ENCODE measurements at places on chromosomes 4 and X.

- DNase-seq: no peak
These were observed 9.9 kb downstream of the LHFPL1 start for GRCh38 chrX:112669824-112670223.

DNA sequence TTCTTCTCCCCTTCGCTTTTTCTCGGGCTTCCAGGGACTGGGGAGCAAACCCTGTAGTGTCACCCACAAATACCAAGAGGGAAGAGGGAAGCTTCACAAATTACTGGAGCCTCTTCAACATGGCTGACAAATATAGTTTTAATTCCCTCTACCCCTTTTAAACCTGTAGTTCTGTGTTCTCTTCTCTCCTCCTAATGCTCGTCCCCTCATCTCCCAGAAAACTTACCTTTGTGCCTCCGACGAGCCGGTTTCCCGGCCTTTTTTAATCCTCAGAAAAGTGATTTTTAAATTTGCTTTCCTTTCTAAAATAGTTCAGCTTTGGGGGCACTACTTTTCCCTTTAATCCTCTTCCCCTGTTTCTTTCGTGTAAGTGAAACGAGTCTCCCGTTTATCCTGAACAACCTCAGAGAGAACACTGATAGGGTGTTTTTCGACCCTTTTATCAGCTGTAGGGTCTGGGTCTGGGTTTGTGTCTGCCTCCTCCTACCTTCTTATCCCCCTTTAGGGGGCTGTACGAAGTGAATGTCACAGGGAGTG lies 408 bp downstream of the TET2 start:
- no peak for DNase-seq

GRCh38 chr4:6419452-6420028 lies 52.9 kb downstream of the PPP2R2C start:
- DNase-seq: no peak

DNA sequence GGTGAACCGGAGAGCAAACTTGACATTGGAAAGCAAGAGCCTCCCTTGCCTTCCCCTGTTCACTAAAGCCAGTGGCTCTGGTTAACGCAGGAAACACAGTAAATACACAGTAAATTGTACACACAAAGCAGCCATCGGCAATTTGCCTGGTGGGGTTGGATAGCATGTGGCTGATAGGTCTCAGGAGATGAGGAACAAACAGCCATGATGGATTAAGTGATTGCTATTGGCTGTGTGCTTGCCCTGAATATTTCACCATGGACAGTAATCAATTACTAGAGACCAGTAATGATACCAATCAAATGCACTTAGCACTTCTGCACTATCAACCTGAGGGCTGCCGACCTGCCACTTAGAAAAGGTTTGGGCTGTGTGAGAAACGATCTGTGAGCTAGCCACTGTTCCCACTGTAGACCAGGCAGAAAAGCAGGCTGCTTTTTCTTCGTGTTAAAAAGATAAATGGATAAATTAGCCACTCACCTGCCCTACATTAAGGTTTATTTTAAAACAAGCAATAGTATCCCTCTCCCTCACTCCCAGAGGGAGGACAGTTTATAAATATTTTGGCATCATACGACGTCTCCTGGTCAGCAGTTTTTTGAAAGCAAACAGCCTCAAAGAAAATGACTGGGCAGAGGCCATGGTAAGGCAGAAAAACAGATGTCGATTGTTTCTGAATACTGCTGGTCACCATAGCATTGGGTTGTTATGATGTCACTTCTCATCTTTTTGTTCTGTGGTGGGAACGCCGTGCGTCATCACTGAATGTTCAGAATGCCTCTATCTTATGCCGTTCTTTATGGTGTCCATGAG lies 167.1 kb downstream of the MAML3 start:
- no peak for DNase-seq

- DNase-seq: no peak
These were observed 1344.3 kb upstream of the ADGRL3 start for GRCh38 chr4:59855630-59856352.

DNA sequence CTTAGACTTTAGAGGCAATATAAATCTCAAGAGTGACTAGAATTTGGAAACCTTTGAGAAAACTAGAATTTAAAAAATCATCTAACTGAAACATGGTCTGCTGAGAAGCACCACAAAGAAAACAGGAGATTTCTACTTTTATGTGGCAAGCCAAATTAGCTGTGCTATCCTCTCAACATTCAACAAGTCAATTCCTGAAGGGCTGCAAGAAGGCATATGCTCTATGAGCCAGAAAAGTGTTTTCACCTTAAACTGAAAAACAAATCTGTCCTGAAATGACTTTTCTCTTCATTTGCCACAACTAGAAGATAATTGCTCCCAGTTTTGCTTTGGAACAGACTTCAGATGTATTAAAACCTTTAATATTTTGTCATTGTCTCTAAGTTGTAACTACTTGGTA lies 263.2 kb upstream of the EDNRA start:
- DNase-seq: no peak

DNA sequence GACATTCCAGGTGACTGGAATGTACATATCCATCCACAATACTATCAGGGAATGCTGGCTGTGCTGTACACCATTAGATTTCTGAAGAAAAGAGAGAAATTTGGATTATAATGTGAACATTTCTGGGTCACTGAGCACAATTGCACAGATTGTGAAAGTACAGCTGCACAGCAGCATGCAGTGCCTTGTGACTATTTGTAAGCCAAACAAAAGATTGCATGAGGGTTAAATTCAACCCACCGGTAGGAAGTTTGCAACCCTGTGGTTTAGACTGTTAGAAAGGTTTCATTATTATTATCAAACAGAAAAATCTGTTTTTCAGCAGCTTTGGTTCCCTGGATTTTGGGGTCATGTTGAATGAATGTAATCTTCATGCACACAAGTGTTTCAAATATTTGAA lies 24.5 kb downstream of the DDIT4L start:
- no peak for DNase-seq

GRCh38 chr4:125011646-125012045 lies 299.1 kb upstream of the ANKRD50 start:
- DNase-seq: no peak

GRCh38 chr4:15479913-15480185 lies 10.2 kb downstream of the CC2D2A start:
- no peak for DNase-seq

GRCh38 chr4:159685340-159686092 lies 582.6 kb downstream of the RAPGEF2 start:
- no peak for DNase-seq

GRCh38 chrX:120575379-120576114 lies 14.8 kb upstream of the CUL4B start:
- DNase-seq: no peak

GRCh38 chr4:158053801-158054200 lies 119.0 kb downstream of the GASK1B start:
- DNase-seq: no peak

- DNase-seq: no peak
These were observed 7.5 kb upstream of the FGF5 start for GRCh38 chr4:80259012-80259411.

GRCh38 chr4:19438233-19438632 lies 813.5 kb upstream of the SLIT2 start:
- DNase-seq: no peak

DNA sequence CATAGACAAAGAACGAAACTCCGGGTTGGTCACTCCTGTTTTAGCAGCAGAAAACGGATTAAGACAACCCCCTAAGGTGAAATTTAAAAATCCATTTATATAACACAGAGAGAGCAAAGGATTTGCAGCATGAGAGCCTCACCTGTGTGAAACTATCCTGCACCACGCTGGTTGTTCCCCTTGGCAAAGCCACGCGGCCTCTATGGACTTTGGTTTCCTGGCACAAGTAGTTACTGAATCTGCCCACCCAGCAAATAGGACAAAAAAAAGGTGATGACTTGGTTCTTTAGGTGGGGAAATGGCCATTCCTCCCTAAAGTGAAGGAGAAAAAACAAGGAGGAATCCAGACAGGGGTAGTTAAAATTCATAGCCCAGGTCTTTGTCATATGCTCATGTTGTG lies 133.1 kb downstream of the PLS3 start:
- DNase-seq: no peak

DNA sequence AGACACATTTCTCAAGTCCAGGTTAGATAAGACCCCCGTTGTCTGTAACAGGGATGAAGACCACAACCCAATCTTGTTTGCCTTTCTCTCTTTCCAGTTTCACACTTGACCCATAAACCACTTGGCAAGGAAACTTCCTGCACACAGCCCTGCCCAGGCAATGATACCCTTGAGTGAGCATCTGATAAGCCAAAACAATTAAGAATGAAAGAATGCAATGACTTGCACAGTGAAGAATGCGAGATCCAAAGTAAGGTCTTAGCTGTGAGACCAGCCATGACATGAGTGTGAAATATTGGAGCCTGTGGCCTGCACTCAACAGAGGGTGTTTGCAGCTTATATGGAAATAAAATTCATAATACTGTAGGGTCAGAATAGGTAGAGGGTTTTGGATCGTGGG lies 37.9 kb upstream of the MXRA5 start:
- no peak for DNase-seq

- peak; percentile 21 for DNase-seq
These were observed 40.1 kb upstream of the MGST2 start for GRCh38 chr4:139625482-139625881.

- no peak for DNase-seq
These were observed 127.3 kb downstream of the MAD2L1 start for GRCh38 chr4:119939071-119939995.

DNA sequence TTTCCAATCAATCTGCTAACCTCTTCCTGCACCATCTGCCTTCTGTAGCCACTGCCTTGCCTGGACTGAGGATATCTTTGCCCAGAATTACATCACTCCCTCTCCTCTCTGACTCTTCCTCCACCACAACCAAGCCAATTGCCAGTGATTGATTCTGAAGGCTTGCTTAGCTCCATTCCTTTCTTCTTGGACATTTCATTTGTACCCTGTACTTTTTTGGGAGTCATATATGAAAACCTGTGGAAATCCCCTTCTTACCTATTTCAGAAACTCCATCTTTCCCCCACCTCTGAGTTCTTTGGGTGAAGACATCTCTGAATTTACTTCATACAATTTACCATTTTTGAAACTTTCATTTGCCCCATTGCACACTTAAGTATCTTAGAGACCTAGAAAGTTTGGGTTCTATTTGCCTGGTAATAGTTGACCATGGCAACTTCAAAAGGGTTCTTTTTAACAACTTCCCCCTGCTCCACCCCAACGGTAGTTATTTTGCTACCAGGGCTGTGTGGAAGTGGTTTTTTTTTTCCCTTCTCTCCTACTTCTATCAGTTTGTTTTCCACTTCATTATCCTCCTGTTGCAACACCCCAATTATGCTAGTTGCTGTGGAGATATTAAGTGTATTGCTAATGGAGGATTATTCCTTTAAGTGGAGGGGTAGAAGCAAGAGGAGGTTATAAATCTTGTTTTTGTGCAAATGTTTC lies 14.3 kb downstream of the SGMS2 start:
- DNase-seq: no peak

DNA sequence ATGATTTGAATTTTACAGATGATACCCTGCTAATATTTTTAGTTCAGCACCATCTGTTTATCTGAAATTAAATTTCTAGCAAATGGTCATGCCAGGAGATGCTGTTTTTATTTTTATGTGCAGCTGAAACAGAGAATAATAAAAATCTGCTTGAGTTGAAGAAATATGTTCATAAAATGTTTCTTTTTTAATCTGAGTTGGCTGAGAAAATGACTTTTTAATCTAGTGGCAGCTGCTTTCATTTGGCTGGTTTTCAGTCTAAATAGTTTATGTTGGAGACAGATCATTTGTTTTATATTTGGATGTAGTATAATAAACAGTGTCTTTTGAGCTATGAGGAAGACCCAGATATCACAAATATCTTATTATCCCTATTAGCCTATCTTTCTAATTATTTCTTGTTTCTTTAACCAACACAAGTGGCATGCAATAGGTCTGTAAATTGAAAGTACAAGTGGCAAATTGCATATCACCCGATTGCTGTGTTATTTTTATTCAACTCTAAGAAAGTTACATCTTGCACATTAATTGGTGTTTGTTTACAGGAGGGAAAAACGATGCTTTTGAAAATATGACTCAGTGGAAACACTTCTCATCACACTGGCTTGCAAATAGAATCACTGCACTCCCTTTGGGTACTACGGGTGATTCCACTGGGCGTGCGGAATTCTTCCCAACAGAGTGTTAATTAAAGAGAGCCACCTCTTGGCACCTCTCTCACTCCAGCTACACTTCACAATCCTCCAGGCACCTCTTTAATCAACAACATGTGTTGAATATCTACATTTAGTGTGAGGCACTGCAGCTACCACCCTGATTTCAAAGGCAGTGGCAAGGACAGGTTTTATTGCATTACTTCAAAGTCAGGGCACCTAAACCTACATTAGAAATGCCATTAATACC lies 51.7 kb upstream of the AP1S2 start:
- no peak for DNase-seq

- DNase-seq: no peak
These were observed 224.6 kb downstream of the IL15 start for GRCh38 chr4:141860974-141861373.

DNA sequence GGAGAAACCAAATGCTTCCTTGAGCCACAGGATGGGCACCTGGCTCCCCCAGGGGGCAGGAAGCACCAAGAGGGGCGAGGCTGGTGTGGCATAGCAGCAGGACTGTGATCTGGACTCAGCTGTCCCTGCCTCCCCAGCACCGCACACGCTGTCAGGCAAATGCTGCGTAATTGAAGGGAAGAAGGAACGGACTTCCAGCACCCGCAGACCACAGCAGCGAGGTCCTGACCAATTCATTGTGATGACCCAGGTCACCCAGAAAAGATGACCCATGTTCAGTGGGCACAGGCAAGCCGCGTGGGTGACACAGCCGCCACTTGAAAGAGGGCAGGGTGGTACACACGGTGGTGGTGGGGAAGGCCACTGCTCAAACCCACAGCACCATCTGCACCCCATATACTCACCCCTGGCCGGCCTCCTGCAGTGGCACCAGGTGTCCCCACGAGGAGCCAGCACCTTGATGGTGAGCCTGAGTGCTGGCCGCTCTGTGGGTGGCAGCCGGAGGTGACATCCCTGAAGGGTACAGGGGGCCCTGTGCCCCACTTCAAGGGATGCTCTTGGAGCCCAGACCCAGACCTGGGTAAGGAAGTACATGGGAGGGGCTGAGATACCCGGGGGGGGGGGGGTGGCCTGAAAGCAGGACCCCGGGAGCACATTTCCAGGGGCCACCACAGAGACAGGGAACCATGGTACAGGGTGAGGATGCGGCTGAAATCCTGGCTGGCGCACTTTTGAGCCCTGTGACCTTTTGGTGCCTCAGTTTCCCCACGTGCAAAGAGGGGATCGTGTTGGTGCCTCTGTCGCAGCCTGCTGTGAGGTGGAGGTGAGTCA lies 11.5 kb downstream of the NAT8L start:
- DNase-seq: no peak

GRCh38 chrX:153482376-153483015 lies 12.1 kb upstream of the HAUS7 start:
- no peak for DNase-seq

DNA sequence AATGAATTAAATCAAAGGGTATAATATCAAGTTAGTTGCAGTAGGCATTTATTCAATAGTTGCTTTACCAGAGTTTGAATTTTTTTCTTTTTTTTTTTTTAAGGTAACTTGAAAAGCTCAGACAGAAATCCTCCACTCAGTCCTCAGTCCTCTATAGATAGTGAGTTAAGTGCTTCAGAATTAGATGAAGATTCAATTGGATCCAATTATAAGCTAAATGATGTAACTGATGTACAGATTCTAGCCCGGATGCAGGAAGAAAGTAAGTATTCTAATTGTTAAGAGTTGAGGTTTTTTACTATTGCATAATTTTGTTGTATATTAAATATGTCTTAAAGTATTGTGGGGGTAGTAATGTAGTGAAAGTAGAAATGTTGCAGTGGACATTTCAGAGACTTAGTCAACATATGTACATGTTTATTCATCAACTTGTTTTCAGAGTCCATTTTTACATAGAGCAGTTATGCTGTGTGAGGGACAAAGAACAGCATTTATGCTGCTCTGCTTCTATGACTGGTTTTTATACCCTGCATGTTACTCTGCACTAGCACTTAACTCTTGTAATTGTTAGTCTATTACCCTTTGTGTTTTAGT lies 38.4 kb downstream of the SLAIN2 start:
- DNase-seq: no peak

All from body of pancreas (tissue), 4 donors.